Cerebellar nuclear complex (tissue), 1 donor: ENCODE measurements at places on chromosomes 12 and 14.

GRCh38 chr12:92612611-92613010 lies 90.2 kb upstream of the PLEKHG7 start:
- no peak for DNase-seq

DNA sequence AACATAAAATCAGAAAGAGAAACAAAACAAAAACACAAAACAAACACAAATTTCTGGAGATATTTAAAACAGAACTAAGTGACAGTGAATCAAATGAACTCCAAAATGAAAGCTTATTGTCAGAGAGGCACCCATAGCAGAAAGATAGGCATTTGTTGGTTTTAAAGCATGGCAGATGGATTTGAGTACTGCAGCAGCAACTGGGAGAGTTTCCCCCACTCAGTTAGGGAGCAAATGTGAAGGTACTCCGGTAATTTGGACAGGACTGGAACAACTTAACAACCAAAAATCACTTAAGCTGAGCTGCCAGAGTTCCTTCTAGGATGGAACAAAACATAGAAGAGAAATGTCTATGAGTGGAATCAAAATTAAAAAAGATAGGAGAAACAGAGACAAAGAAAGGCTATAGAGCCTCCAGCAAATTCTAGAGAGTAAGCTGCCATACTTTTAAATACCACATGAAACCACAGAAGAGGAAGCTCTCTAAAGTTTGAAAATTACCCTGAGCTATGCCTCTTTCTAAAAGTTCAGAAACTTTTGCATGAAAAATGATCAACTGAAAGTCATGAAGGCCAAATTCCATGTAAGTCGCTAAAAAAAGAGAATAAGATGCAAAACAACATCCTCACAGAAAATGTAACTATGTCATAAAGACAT lies 1248.3 kb upstream of the USP15 start:
- DNase-seq = no peak

- no peak for DNase-seq
These were observed 719.2 kb downstream of the MED13L start for GRCh38 chr12:115558281-115558680.

DNA sequence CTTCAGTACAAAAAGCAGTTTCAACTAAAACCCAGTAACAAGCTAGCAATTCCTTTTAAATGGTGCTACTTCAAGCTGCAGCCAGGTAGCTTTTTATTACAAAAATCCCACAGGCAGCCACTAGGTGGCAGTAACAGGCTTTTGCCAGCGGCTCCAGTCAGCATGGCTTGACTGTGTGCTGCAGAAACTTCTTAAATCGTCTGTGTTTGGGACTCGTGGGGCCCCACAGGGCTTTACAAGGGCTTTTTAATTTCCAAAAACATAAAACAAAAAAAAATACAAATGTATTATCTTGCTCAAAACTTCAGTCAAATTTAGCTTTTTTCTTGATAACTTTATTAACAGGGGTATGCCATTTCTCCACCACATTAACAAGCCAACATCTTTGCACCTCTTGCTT lies 3.6 kb upstream of the CLEC4E start:
- peak; percentile 6 for DNase-seq

DNA sequence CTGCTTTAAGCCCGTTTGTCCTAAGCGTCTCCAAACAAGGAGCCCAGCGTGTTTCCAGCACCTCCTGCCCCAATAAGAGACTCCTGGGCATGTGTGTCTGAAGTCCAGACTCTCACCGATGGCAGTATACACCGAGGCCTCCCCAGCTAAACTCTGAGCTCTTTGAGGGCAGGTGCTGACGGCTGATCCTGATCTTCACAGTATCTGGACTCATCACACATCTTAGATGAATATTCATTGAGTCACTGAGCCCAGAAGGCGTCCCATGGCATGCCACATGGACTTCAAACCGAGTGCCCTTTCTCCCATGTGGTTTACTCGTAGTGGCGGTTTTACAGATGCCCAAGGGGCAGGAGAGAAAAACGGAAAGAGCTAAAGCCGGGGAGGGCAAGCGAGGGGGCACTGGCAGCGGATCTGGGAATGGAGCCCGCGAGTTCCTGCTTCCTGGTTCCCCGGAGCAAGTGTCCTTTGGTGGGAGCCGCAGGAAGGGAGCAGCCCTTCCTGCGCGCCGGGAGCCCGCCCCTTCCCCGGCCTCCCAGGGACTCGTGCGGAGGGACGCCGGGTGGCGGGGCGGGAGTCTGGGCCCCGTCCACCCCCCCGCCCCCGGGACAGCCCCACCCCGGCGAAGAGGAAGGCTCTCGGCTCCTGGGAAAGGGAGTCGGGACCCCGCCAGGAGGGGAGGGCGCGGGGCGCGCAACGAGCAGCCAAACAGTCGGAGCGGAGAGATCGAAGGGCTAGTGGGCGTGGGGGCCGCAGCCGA lies 585 bp upstream of the TEAD4 start:
- DNase-seq = no peak

GRCh38 chr12:58888131-58888783 lies 32.0 kb downstream of the LRIG3 start:
- DNase-seq = no peak

- no peak for DNase-seq
These were observed 1.5 kb downstream of the CORO1C start for GRCh38 chr12:108729612-108730364.

DNA sequence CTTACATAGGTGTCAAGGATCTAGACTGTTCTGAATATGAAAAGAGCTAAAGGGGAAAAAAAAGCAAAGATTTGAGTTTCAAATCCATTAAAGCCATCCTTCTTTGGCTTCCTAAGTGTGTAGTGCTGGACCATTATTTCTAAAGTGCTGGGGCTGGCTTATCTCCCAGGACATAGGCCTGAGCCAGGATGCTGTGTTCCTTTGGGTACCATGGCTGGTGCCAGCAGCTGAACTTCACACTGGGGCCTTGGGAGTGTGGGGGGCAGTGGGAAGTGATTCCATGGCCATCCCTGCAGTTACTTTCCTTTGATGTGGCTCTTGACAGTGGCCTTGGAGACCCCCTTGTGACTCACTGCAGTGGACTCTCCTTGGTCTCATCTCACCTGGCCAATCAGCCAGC lies 20.8 kb downstream of the PRMT8 start:
- no peak for DNase-seq

- DNase-seq = no peak
These were observed 12.4 kb downstream of the LUM start for GRCh38 chr12:91098941-91099340.

DNA sequence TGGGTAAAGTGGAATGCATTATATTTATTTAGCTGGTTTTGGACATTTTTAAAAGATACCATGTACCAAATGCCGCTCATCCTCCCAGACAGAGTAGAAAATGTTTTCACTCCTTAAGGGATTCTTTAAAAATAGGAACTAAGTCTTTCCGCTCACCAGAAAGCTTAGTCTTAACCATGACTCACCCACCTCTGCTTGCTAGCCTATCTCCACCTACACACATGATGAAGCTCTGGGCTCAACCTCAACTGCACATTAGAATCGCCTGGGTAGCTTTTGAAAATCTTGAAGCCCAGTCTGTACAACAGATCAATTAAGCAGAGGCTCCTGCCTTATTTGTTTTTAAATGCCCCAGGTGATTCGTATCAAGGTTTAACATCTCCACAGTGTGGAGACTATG lies 260.5 kb downstream of the NEDD1 start:
- no peak for DNase-seq

DNA sequence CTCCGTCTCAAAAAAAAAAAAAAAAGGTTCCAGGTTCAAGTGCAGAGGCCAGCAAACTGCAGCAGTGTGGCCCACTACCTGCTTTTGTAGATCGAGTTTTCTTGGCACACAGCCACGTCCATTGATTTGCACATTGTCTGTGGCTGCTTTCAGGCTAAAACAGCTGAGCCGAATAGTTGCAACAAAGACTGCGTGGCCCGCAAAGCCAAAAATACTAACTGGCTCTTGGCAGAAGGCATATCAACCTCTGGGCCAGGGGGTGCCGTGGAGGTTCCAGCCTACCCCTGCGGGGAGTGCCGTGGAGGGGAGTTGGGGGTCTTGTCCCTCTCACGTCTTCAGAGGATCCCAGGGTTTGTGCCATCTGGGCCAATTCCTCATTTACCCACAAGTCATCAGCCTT lies 170.1 kb downstream of the ADGRD1 start:
- DNase-seq = no peak

DNA sequence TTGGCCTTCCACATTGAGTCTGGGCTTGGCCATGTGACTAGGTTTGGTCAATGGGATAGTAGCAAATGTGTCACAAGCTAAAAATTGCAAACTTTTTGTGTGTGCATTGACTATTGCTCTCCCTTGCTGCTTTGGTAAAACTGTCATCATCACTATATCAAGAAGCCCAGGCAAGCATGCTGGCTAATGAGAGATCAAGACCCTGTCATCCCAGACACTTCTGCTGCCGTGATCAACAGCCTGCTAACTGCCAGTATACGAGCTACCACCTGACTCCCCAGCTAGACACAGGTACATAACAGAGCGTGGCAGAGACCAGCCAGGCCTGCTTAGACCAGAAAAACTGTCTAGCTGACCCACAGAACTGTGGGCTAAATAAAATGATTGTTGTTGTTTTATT lies 456.7 kb upstream of the DCN start:
- no peak for DNase-seq

- DNase-seq = no peak
These were observed 9.8 kb downstream of the RBP5 start for GRCh38 chr12:7118881-7119280.

DNA sequence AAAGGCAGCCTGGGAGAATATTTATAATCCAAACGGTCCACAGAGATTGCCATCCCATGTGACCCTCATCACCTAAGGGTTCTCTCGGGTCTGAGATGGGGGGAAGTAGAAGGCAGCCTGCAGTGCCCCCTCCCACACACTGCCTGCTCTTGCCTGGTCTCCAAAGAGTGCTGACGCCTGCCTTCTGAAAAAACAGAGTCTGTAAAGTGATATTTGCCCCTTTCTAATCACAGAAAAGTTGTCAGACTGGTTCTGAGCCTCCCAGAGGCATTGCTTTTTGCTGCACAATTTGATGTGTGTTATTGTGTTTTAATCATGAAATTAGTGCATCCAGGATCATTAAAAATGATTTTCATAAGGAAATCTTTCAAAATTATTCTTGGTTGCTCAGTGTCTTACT lies 59.2 kb downstream of the TMEM30B start:
- DNase-seq = no peak

GRCh38 chr12:92124689-92125029 lies 21.0 kb downstream of the BTG1 start:
- DNase-seq = no peak

DNA sequence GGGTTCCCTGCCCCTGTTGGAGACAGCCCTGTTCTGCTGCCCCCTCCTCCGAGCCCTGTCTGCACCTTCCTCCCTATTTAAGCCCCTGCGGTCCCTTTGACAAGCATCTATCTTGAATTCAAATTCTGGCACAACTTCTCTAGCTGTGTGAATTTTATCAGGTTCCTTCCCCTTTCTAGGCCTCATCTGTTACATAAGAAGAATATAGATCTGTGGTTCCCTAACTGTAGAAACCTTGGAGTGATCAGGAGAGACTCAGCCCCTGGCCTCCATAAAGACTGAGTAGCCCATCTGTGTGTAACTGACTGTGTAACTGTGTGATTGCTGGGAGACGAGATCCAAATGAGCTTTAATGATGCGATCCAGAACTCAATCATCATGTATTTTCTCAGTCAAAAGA lies 13.0 kb upstream of the RACGAP1 start:
- no peak for DNase-seq

- no peak for DNase-seq
These were observed 70.2 kb downstream of the SLC25A47 start for GRCh38 chr14:100393362-100393761.

DNA sequence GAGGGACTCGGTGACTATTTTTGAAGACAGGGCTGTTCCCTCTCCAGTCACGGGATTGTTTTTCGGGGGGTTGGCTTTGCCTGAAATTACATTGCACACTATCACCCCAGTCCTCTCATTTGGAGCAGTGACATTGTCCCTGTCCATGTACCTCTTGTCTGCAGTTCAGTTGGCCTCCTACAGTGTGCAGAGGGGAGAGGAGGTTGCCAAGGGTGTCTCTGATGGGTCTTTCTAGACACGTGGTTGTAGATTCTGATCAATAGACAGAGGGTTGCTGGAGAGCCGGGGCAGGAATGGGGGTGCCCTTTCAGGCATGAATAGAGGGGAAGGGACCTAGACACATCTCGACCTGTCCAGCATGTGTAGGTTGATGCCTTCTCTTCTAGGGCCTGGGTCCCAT lies 1.2 kb downstream of the TMEM120B start:
- DNase-seq = no peak

DNA sequence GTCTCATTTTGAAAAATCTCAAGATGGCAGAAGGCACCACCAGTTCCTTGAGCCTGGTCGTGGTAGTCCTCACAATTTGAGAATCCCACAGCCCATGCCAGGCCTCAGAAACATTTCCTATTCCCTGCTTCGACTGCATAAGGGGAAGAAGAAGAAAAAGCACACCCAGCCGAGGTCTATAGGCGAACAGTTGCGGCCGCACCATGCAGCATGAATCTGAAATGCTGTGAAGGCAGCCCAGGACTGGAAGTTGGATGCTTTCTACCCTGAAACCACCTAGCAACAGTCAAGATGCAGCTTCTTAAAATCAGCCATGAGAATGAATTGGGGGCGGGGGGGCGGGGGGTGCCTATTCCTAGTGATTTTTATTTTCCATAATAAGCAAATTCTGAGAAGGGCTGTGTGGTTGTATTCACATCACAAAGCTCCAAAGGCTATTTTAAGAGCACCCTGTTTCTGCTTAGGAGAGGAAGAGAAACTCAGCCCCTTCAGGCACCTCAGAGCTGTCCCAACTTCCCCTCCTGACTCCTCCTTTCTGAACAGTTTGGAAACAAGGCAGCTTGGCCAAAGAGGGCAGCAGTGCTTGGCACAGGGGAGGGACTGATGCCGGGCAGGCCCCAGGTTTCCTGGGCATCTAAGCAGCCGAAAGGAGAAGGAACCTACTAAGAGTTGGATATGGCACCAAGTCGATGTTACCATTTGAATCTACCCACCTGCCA lies 172.5 kb upstream of the FOXN3 start:
- DNase-seq = no peak
